Neuronal stem cell (in vitro differentiated cells): ENCODE measurements at places on chromosomes 7 and 10.

DNA sequence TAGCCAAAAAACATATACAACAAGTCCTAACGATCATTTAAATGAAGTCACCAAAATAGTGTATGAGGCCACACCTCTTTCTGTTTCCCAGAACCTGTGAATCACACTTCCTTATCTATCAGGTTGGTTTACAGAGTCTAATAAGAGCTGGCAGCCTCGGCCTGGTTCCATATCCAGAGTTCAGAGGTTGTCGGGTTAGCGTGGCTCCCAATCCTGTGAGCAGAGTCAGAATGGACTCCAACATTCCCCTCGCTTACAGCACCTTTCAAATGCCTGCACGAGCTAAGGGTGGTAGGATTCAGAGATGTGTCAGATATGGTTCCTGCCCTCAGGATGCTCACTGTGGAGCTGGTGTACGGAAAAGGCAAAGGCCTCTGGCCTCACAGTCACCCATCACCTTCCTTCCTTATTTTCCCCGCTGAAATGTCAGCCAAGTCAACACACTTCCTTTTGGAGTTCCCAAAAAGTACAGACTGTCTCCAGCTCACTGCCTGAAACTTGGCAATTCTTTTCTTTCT, 6.0 kb downstream of the IL15RA start:
- no peak for DNase-seq
- no peak overlapping the region for H3K4me3 ChIP-seq
- no peak overlapping the region for H3K27ac ChIP-seq

DNA sequence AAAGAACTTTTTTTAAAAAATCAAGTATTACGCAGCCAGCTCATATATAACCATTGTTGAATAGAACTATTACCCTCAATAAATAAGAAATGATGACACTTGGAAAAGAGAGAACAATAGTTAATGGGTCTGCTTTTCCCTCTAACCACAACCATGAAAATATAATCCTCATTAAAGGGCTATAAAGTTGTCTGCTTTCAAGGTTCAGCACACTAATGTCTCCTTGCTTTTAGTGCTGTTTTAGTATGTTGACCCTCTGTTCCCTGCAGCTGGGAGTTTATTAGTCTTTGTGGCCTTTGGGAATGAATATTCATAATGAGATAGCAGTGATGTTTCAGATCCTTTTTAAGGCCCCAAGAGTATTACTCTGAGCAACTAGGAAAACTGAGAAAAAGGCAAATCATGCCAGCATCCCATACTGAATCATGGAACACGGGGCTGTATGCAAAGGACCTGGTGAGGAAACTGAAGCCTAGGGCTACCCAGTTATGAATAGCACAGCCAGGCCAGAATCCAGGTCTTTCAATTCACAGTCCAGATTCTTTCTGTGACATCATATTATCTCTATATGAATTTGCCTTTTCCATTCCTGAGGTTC, 332.0 kb upstream of the LRGUK start:
- DNase-seq: no peak
- no peaks in the 10 kb centered on the region for H3K36me3 ChIP-seq
- H3K27ac ChIP-seq: no peak overlapping the region
- H3K4me3 ChIP-seq: no peak overlapping the region
- H3K4me1 ChIP-seq: no peaks in the 10 kb centered on the region

GRCh38 chr10:52353960-52354394, 39.9 kb downstream of the DKK1 start:
- H3K27me3 ChIP-seq: no peaks in the 10 kb centered on the region
- no peak overlapping the region for H3K27ac ChIP-seq
- no peaks in the 10 kb centered on the region for H3K36me3 ChIP-seq

DNA sequence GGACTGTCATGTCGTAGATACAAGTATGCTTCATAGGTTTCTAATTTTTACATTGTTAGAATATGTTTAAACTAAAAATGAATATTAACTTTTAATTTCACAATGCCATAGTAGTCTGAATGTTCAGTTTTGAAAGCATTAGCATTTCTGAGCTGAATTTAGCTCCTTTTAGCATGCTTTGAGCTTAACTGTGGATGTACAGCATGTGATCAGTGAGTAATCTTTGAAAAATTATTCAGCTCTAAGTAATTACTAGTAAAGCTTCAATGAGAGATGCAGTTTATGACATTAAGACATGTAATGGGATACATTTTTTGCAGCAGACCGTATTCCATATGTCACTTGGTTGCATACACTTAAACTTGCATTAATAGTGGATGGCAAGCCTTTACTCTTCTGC, 114.1 kb upstream of the WNT16 start:
- H3K4me3 ChIP-seq: no peak overlapping the region
- no peak for DNase-seq
- no peak overlapping the region for H3K27ac ChIP-seq
- no peaks in the 10 kb centered on the region for H3K27me3 ChIP-seq
- H3K4me1 ChIP-seq: no peaks in the 10 kb centered on the region
- H3K36me3 ChIP-seq: no peaks in the 10 kb centered on the region

GRCh38 chr7:132249256-132249971, 326.9 kb downstream of the PLXNA4 start:
- no peak overlapping the region for H3K27ac ChIP-seq
- peak overlapping the region; percentile 11 for H3K4me3 ChIP-seq
- DNase-seq: no peak
- peaks cover 18% of the 10 kb centered on the region for H3K4me1 ChIP-seq
- H3K36me3 ChIP-seq: no peaks in the 10 kb centered on the region

DNA sequence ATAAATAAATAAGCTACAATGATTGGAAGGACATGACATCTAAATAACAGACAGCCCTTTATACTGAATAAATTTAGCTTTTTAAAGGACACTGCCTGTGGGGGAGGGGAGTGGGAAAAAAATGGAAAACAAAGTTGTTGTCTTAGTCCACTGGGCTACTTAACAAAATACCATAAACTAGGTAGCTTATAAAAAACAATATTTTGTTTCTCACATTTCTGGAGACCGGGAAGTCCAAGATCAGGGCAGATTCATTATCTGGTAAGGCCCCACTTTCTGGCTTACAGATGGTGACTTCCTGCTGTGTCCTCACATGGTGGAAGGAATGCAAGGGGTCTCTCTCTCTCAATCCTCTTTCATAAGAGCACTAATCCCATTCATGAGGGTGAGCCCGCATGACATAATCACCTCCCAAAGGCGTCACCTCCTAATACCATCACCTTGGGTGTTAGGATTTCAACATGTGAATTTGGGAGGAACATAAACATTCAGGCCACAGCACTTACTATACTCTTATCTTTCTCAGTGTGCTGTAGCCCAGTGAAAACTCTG, 43.0 kb downstream of the DNAJC12 start:
- no peaks in the 10 kb centered on the region for H3K36me3 ChIP-seq
- H3K4me1 ChIP-seq: peaks cover 3% of the 10 kb centered on the region
- peak; percentile 9 for DNase-seq

DNA sequence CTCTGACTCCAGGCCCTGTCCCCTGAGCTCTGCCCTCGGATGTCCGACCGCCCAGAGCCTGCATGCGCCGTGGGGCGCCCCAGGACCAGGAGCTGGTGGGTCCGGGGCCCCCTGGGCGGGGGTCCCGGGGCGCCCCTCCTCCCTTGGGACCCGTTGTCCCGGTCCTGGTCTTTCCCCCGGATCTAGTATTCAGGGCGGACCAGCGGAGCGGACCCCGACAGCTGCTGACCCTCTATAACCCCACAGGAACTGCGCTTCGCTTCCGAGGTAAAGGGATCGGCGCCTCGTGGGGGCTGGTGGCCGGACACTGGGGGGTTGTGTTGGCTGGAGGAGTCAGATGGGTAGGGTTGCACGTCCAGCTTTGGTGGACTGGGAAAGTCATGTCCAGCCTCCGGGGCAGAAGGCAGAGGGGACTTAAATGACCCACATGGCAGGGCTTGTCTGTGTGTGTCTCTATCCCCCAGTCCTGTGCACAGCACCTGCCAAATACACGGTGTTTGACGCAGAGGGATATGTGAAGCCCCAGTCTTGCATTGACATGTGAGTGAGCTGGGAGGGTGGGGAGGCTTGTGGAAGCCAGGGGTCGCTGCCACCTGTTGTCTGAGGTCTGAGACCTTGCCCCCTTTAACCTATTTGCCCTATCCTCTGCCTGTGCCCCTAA, 520 bp downstream of the MOSPD3 start:
- H3K27me3 ChIP-seq: no peaks in the 10 kb centered on the region
- no peak overlapping the region for H3K27ac ChIP-seq

- H3K4me1 ChIP-seq: peaks cover 7% of the 10 kb centered on the region
- no peak overlapping the region for H3K4me3 ChIP-seq
- DNase-seq: no peak
- H3K27me3 ChIP-seq: no peaks in the 10 kb centered on the region
These were observed 145.1 kb downstream of the PLXNA4 start for GRCh38 chr7:132430861-132431822.

GRCh38 chr10:31940839-31941653, 12.4 kb upstream of the ARHGAP12 start:
- H3K36me3 ChIP-seq: no peaks in the 10 kb centered on the region
- H3K27me3 ChIP-seq: no peaks in the 10 kb centered on the region
- no peak overlapping the region for H3K27ac ChIP-seq
- no peaks in the 10 kb centered on the region for H3K4me1 ChIP-seq
- no peak for DNase-seq

DNA sequence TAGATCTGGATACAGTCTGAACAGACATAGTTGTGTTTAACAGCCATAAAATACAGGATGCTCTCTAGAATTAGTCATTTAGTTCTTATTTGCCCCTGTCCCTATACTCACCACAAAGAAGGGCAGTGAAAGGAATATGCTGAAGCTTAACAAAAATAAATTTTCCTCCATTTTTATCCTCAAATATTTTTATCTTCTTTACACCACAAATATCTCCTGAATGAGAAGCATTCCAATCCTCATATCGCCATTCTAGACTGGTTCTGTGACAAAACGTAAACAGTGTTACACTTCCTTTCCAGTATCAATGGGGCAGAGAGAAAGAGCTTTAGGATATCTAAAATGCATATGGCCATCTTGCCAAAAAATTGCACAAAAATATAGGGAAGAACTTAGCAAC, 1.6 kb downstream of the OR9A2 start:
- no peaks in the 10 kb centered on the region for H3K36me3 ChIP-seq
- H3K27me3 ChIP-seq: no peaks in the 10 kb centered on the region
- H3K4me1 ChIP-seq: no peaks in the 10 kb centered on the region
- no peak for DNase-seq
- H3K4me3 ChIP-seq: no peak overlapping the region

GRCh38 chr7:140417456-140418155, 13.7 kb downstream of the RAB19 start:
- no peaks in the 10 kb centered on the region for H3K27me3 ChIP-seq
- H3K4me1 ChIP-seq: no peaks in the 10 kb centered on the region
- DNase-seq: no peak

- no peak overlapping the region for H3K27ac ChIP-seq
- no peak for DNase-seq
- no peaks in the 10 kb centered on the region for H3K4me1 ChIP-seq
- no peak overlapping the region for H3K4me3 ChIP-seq
- H3K36me3 ChIP-seq: no peaks in the 10 kb centered on the region
These were observed 288.9 kb upstream of the KLF6 start for GRCh38 chr10:4073912-4074311.

- no peaks in the 10 kb centered on the region for H3K36me3 ChIP-seq
- no peaks in the 10 kb centered on the region for H3K4me1 ChIP-seq
- DNase-seq: no peak
- no peaks in the 10 kb centered on the region for H3K27me3 ChIP-seq
- no peak overlapping the region for H3K4me3 ChIP-seq
- H3K27ac ChIP-seq: no peak overlapping the region
These were observed 218.6 kb upstream of the TAC1 start for GRCh38 chr7:97513326-97513725.

DNA sequence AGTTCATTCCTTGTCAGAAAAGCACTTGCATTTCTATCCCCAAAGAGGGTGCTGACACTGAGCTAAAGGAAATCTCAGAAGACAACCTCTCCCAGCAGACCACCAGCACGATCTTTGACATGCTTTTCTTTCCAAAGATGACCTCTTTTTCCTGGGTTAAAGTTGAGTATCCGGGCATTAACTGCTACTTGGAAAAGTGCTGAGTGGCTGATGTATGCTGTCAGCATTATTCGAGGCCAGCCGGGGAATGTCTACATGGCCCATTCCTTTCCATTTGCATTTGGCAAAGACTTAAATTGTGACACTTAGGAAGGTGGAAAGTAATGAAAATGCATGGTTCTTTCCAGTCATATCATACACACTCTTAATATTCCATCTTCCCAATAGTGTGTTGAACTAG, 90.6 kb upstream of the SKAP2 start:
- no peak overlapping the region for H3K4me3 ChIP-seq
- no peaks in the 10 kb centered on the region for H3K36me3 ChIP-seq
- no peak overlapping the region for H3K27ac ChIP-seq
- H3K4me1 ChIP-seq: no peaks in the 10 kb centered on the region

DNA sequence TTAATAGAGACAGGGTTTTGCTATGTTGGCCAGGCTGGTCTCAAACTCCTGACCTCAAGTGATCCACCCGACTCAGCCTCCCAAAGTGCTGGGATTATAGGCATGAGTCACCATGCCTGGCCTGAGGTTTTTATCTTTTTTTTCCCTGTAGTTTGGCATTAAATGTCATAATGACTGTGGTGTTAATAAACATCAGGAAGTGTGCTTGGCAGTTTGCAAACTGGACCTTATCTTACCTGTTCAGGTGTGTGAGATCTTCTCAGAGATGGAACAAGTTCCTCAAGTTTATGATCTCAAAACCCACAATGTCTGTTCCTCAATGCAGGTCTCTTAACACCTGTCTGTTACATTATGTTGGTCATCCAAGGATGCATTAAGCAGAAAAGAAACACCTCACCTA, 80.0 kb downstream of the ARID5B start:
- no peaks in the 10 kb centered on the region for H3K36me3 ChIP-seq
- no peaks in the 10 kb centered on the region for H3K4me1 ChIP-seq

GRCh38 chr10:127935071-127935561, 28.2 kb downstream of the PTPRE start:
- peaks cover 5% of the 10 kb centered on the region for H3K4me1 ChIP-seq
- no peaks in the 10 kb centered on the region for H3K27me3 ChIP-seq
- no peak for DNase-seq
- H3K4me3 ChIP-seq: no peak overlapping the region
- H3K27ac ChIP-seq: no peak overlapping the region
- no peaks in the 10 kb centered on the region for H3K36me3 ChIP-seq
